ENCODE measurements at places on chromosomes 16 and 17.

GRCh38 chr17:36722121-36722902 is 120.9 kb downstream of the MRM1 start:
- peak; percentile 53 for DNase-seq

GRCh38 chr17:50303596-50303995 is 29.3 kb downstream of the TMEM92 start:
- DNase-seq = no peak

DNA sequence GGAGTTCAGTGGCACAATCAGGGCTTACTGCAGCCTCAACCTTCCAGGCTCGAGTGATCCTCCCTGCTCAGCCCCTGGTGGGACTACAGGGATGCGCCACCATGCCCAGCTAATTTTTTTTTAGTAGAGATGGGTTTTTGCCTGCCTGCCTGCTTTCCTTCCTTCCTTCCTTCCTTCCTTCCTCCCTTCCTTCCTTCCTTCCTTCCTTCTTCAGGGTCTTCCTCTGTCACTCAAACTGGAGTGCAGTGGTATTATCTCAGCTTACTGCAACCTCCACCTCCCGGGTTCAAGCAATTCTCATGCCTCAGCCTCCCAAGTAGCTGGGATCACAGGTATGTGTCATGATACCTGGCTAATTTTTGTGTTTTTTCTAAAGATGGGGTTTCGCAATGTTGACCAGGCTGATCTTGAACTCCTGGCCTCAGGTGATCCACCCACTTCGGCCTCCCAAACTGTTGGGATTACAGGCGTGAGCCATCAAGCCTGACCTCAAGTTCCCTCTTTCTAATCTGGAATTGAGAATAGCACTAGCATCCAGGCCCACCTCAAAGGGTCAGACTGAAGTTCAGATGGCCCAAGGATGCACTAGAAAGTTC is 45.3 kb downstream of the PRAC1 start:
- no peak for DNase-seq

GRCh38 chr16:64012166-64012565 is 1109.7 kb downstream of the CDH11 start:
- DNase-seq = no peak

DNA sequence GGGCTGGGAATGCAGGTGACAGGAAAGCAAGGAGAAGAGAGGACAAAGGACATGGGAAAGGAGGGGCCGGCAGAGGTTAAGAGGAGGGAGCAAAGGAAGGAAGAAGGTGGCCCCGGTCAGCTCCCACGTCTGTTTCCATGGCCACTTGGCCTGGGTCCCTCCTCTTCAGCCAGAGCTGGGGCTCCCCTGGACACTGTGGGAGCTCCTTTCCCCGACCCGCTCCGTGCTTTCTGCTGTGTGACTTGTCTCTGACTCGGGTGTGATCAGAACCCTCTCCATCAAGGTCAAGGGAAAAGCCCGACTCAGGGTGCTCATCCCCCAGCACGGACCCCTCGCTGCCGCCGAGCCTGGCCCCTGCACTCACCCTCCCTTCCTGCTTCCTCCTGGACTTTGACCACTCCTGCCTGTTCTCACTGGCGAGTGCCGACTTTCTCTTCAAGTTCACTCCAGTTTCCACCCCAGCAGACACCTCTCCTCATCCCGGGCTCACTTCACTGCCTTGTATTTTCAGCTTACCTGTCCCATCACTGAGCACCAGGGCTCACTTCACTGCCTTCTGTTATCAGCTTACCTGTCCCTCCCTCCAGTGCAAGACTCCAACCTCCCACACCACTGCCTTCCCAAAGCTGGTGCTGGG is 61.2 kb downstream of the MEAK7 start:
- no peak for DNase-seq

DNA sequence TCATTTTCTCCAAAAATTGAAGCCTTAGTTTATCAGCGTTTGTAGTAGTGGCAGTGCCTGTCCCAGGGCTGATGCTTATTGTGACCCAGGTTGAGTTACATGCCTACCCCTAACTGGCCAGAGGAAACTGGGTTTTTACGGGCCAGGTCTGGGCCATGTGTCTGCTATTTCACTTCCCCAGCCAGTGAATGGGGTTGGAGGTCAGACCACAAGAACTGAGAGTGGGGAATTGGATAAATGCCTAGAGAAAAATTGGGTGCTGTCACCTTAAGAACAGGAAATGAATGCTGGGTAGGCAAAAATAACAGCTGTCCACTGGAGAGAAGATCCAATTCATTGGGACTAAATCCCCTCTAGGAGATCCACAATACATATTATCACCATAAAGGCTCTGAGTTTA is 5.2 kb downstream of the ADPRM start:
- DNase-seq = no peak

GRCh38 chr17:79443026-79443425 is 167.8 kb downstream of the RBFOX3 start:
- no peak for DNase-seq

DNA sequence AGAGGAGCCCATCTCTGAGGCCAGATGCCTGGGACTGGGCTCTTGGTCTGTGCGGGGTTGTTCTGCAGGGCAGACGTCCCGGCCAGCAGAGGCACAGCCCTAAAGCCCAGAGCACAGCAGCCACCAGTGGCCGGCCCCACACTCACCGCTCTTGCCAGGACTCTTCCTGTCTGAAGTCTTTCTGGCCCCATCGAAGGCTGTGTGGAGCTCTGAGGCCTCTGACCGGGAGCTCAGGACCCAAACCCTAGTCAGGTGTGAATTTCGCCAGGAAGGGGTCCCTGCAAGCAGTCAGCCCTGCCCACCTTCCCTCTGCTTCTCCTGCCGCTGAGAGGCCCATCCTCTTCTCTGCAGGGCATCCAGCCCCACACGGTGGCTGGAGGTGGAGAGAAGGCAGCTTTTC is 10.7 kb downstream of the ACSF3 start:
- DNase-seq = no peak

DNA sequence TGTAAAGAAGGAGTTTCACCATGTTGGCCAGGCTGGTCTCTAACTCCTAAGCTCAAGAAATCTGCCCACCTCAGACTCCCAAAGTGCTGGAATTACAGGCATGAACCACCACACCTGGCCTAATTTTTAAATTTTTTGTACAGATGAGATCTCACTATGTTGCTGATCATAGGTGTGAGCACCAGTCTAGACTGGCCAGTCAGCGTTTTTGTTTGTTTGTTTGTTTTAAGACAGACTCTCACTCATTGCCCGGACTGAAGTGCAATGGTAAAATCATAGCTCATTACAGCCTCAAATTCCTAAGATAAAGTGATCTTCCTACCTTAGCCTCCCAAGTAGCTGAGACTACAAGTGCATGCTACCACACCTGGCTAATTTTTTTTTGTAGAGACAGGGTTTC is 38.0 kb upstream of the TAOK1 start:
- DNase-seq = no peak
